ENCODE measurements at places on chromosomes 16 and 17.

DNA sequence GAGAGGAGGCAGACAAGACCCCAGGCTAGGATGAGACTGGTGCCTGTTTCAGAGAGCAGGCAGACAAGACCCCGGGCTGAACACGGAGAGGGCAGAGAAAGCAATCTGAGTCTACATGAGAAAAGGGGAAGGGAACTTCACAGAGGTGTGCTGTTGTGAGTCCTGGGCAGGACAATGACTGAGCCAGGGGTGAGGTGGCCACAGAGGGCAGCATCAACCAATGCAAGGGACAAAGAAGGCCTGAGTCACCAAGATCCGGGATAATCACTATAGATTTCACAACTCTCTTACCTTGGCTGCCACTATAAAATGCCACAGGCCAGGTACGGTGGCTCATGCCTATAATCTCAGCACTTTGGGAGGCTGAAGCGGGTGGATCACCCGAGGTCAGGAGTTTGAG lies 89.0 kb downstream of the SLC39A11 start:
- no peak for DNase-seq

GRCh38 chr16:1790611-1791255 lies 2.8 kb downstream of the IGFALS start:
- no peak for DNase-seq

GRCh38 chr16:70151941-70152509 lies 21.6 kb upstream of the CLEC18C start:
- DNase-seq, result no peak

DNA sequence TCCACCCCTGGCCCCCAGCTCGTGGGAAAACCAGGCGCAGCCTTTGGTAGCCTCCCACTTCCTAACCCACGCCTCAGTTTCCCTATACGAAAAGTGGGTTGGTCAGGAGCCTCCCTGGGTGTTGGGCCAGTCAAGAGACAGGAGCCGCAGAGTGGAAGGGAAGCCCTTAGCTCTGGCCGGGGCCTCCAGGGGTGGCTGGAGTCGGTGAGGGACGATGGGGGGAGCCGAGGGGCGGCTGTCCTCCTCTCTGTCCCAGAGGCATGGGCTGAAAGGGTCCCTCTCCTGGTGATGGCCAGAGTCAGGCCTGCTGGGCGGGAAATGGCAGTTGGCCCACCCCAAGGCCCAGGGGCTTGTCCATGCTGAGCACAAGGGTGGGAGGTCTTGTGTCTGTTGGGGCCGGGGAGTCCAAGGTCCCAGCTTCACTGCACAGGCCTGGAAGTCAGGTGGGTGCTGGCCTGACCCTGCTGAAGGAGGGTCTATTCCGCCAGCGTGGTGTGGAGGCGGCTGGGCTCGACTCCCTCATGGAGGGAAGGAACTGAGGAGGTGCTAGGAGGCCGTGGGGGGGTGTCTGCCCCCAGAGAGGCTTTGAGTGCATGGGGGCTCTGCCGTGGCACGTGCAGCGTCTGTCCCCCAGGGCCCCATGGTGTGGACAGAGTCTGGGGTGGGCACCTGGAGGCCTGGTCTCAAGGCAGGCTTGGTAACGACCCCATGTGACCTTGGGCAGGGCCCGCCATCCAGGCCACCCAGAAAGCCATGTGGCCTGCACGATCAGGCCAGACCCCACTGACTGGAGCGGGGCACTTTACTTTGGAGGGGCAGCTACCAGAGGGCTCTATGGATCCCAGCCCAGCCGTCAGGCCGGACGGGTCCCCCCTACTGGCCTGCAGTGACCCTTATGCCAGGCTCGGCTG lies 1.1 kb downstream of the SLC16A3 start:
- DNase-seq, result no peak

DNA sequence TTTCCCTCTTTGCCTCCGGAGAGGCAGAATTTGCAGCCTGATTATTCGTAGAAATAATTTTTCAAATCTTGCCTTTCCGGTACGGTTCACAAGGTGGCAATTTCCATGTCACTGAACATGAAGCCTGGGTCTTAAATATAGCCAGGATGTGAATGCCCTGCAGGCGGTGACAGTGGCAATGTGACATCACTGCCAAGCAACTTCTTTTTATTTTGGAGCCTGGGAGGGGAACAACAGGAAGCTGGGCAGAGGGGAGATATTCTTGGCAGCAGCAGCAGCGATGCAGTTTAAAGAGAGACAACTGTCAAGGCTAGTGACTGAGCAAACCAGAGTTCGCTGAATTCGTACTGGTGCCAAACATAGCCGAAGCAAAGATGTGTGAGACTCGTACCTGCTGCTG lies 171.1 kb downstream of the SNX29 start:
- no peak for DNase-seq

GRCh38 chr16:59111280-59111679 lies 377.2 kb upstream of the GOT2 start:
- no peak for DNase-seq

- DNase-seq, result no peak
These were observed 138.0 kb upstream of the NUDT7 start for GRCh38 chr16:77584205-77584859.

DNA sequence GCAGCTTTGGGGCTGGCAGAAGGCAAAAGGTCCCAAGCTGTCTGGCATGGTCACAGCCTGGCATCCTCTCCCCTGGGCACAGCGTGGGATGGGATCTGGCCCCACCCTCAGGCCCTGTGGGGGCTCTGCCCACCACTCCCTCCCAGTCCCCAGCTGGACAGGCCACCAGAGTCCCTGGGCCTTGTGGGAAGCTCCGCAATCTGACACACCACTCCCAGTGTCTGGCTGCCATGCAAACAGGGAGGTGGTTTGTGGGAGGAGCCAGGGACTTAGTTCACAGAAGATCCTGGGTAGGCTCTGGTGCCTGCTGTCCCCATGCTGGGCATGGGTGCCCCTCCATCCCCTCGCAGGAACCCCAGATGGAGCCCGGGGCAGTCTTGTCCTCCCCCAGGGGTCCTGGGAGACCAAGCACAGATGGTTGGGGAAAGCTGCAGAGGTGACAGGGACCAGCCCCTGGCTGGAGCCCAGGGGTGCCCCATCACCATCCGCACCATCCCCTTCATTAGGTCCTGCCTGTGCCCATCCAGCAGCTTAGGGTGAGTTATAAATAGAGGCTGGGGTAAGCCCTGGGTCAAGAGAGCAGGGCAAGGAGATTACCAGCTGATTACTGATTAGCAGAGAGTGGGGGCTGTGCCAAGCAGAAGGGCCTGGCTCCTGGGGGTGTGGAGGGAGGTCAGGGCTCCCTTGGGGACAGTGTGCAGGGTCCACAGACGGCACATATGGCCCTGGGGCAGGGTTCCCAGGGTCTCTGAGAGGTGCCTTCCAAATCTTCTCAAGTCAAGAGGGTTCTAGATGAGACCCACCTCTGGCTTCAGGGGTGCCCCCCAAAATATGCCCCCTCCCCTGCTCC lies 6.2 kb downstream of the FSCN2 start:
- DNase-seq, result no peak

- DNase-seq, result no peak
These were observed 9.9 kb upstream of the KRT19 start for GRCh38 chr17:41537990-41538389.

DNA sequence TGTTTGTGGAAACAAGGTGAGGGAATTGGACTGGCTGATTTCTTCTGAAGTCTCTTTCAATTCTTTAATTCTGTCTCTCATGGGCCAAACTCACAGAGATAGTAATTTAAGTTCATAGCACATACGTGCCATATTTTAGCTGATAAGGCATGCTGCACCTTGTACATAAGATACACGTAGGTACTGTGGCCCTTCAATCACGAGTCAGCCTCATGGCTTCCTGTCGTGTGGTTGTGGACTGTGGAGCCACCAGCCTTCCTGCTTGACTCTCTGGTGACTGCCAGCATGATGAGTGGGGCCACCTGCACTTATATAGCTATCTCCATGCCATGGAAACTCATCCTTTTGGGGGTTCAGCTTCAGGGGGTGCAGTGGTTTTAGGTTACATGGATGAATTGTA lies 25.1 kb downstream of the KSR1 start:
- no peak for DNase-seq

GRCh38 chr16:89035669-89036570 lies 57.7 kb upstream of the ACSF3 start:
- no peak for DNase-seq

GRCh38 chr17:74089869-74090464 lies 113.5 kb upstream of the RPL38 start:
- peak; percentile 9 for DNase-seq

Data from NCI-H1048 (cell line).